ENCODE measurements at places on chromosomes 2 and 18.

- DNase-seq: peak; percentile 43
These were observed 679 bp downstream of the RNF144A start for GRCh38 chr2:6917761-6918421.

DNA sequence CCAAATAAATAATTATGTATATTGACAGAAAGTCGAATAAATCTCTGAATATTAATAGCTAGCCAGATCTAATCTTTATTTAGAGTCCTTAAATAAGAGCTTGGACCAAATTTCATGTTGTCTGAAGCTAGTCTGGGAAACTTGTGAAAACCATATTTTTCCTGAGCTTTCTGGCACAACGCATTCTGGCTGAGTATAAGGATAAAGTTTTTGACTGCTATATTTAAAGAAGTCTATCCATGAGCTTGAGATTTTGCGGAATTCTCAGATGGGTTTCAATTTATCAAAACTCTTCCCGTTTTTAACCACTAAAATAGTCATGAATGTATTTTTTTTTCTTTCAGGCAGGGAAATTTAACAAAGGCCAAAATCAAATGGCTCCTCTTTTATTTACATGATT, 23.8 kb downstream of the FAP start:
- no peak for DNase-seq

DNA sequence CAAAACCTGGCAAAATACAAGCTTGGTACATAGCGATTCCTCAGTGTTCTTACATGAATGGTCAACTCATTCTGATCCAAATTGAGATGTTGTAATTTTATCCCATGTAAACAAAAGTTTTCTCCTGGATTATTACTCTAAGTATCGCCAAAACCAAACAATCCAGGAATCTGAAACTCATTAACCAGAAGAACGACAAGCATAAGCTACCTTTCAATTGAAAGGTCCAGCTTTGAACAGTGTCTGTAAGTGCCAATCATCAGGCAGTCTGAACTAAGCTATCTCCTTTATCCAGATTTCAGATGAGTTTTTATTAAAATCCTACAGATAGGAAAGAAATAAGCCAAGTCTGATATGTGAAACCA, 2.4 kb downstream of the MEX3C start:
- no peak for DNase-seq

DNA sequence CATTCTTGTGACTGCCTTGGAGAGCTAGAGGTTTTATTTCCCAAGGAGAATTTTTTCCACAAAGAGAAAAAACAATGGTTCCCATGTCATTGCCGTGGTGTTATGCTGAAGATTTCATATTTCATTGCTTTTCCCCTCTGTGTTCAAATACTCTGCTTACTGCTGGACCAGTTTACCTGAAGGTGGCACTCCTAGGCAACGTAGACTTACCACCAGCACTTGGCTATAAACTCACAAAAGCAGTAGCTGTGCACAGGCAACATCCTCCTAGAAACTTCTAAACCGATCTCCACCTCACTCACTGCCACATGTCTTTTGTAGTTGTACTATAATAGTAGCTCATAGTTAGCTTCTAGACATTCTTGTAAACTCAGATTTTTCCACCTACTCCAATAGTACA, 1319.7 kb upstream of the CRIM1 start:
- peak; percentile 1 for DNase-seq

- DNase-seq: no peak
These were observed 5.4 kb upstream of the TOGARAM2 start for GRCh38 chr2:28975671-28976070.

DNA sequence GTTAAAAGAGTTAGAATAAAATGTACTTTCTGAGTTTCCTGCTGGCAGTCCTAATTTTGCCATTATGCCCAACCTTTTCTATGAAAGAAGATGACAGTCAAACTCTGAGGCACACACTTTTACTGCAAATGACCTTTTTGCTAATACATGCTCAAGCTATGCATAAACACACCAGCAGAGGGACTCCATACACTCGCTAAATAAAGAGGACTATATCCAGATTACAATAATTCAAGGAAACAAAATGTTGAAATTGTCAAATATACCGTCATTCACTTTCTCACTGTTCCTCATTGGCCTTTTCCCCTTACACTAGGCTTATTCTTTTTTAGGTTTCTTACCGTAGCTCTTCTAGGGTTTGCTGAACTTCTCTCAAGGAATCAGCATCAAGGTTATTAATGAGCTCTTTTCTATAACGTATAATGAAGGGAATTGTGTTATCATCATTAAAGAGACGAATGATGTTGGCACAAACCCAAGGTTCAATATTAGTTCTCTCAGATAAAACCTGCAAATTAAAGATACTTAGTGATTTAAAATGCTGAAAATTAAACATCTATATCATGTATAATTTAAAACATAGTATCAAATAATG, 25.7 kb downstream of the SRBD1 start:
- peak; percentile 22 for DNase-seq

DNA sequence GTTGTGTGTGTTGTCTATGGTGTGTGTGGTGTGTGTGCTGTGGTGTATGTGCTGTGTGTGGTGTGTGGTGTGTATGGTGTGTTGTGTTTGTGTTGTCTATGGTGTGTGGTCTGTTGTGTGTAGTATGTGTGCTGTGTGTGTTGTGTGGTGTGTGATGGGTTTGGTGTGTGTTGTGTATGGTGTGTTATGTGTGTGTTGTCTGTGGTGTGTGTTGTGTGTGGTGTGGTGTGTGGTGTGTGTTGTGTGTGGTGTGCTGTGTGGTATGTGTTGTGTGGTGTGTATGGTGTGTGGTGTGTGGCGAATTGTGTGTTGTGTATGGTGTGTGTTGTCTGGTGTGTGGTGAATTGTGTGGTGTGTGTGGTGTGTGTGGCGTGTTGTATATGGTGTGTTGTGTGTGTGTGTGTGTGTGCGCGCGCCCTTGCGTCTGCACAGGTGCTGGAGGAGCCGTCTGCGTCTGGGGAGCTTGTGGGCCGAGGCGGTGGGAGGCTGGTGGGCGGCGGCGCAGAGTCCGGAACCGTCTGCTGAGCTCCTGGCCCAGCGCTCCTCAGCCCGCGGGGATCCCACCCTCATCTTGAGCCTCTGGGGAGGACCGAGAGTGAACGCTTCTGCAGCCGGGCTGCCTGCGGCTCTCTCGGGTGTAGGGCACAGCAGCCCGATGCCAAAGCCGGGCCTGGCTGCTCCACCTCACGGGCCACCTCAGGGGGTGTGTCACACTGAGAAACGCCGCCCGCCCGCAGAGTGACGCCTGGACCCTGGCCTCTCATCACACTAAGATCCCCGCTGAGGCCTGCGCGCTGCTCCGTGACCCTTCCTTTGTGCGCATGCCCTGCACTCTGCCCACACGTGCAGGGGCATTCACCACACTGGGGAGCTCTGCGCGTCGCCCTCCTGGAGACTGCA, 8.8 kb upstream of the ADI1 start:
- DNase-seq: no peak

DNA sequence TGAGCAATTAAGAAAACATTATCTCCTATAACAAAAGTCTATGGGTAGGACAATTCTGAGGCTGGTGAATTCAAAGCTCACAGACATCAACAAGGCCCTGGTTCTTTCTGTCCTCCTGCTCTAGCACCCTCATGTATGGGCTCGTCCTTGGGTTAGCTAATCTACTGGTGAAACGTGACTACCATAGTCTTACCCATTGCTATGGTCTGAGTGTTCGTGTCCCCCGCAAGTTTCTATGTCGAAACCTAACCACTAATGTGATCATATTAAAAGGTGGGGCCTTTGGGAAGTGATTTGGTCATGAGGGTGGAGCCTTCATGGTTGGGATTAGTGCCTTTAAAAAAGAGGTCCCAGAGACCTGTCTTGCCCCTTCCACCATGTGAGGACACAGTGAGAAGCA, 564.7 kb downstream of the TNS1 start:
- no peak for DNase-seq

- DNase-seq: no peak
These were observed 1.1 kb downstream of the HNRNPLL start for GRCh38 chr2:38601463-38602135.

GRCh38 chr2:189248141-189248540, 68.6 kb upstream of the COL5A2 start:
- no peak for DNase-seq

- no peak for DNase-seq
These were observed 32.9 kb downstream of the NCK2 start for GRCh38 chr2:105777506-105778055.

DNA sequence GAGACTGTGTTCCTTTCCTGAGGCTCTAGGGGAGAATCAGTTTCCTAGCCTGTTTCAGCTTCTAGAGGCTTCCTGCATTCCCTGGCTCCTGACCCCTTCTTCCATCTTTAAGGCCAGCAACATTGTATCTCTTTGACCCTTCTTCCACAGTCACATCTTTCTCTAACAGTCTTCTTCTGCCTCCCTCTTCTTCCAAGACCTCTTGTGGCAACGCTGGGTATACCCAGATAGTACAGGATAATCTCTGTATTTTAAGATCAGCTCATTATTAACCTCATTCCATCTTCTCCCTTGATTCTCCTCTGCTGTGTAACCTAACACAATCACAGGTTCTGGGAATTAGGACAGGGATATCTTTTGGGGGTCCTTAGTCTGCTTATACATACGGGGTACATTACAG, 8.9 kb upstream of the MYL12A start:
- no peak for DNase-seq

DNA sequence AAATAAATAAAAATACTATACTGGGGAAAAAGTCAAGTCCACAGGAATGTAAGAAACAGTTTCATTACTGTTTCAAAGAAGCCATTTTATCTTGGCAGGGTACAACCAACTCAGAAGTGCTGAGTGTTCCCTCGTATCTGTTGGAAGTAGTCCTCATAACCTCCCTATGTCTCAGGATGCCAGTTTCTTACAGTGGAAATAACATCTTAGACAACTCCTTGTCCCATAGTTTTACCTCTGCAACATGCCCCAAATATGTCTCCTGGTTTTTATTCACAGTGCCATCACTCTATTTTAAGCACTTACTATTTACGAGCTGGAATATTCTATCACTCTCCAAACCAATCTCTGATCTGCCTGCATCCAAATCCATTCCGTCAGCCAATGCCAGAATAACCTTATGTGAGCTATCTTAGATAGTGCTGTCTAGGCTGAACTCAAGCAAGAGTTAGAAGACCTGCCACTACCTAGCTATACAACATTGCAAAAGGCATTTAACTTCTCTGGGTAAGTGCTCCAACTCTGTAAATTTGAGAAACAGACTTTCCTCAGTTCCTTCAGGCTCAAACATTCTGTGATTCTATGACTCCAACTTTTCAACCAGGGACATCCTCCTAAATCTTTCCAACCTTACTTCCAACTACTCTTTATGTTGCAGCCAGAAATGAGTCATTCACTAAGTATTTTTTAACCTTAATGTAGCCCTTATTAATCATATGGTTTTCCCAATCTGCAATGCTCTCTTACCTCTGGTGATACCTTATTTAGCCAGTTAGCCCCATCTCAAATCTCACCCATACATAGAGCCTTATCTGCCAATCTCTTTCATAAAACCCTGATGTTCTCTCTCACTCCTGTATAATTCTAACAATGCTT, 66.7 kb downstream of the RTN4 start:
- no peak for DNase-seq

GRCh38 chr2:57962861-57963260, 83.7 kb upstream of the VRK2 start:
- DNase-seq: no peak

Measured in SHP77 (cell line).